Lung microvascular endothelial cell (primary cell): ENCODE measurements at places on chromosomes 3 and 15.
A peak's percentile ranks its signal among the peaks of the same experiment; 100 is the strongest.

DNA sequence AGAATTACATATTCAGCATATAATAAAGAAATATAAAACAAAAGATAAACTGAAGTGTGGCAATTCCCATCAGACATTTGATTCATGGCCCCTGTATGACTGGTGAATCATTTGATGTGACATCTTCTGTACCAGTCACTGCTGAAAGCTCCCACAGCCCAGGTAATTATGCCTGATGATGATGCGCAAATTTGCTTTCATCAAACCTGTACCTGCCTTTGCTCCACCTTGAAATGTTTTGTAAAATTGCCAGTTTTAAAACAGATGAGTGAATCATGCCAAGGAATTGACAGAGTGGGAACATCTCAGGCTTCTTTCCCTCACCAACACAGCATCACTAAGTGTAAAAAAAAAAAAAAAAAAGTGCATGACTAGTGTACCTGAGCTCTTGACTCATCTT lies 66.5 kb upstream of the EIF1B start:
- DNase-seq = no peak

- no peak for DNase-seq
Observed at GRCh38 chr15:90099868-90100831, 2.1 kb downstream of the IDH2 start.

DNA sequence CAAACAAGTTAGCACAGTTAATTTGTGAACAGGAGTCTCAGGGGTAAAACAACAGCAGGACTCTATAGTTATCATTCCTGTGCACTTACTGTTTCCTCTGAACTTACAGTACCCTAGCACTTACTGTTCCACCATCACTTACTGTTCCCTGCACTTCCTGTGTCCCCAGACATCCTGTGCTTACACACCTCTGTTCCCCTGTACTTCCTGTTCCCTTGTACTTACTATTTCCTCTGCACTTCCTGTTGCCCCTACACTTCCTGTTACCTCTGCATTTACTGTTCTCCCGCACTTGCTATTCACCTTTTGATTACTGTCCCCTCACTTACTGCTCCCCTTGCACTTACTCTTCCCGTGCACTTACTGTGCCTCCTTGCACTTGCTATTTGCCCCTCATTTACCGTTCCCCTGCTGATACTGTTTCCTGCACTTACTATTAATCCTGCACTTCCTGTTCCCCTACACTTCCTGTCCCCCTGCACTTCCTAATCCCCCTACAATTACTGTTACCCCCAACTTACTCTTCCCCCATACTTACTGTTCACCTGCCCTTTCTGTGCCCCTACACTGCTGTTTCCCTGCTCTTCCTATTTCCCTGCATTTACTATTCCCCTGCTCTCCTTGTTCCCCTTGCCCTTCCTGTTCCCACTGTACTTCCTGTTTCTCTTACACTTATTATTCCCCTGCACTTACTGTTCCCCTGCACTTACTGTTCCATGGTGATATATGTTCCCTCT lies 30.3 kb downstream of the TPRA1 start:
- DNase-seq = no peak

DNA sequence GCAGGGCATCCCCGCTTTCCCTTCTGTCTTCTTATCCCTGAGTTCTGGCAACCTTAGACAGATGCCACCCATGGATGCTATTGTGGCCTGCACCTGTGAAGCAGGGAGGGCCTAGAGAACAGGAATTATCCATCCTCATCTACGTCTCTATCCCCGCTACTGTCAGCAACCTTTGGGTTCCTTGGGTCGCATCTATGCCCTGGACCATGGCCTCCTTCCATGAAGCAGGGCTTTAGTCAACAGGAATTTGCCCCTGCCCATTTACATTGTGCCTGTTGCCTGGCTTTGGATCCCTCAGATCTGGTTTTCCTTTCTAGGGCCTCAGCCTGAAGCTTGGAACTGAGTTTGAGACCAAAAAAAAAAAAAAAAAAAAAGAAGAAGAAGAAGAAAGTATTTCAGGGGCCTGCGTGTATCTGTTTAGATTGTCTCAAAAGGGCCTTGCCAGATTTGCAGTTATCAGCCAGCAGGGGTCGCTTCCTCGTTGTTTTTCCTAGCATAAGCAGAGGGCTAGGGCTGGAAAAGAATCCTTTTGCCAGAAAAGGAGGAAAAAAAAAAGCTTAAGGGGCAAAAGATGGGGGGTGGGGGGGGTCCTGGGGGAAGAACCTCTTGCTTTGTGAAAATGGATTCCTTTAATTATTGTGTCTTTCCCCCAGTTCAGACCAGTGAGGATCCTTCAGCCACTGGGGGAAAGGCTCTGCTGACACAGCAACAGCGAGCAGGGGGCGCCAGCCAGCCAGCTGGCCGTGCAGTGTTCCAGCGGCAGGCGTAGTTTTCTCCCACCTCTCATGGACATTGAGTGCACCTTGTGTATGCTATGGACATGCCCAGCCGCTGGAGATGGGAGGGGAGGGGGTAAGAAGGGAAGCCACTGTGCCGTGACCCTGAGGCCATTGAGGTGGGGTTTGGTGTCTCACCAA lies 65.7 kb upstream of the ALDH1L1 start:
- DNase-seq = peak; percentile 63

GRCh38 chr3:77222701-77223100 lies 182.8 kb downstream of the ROBO2 start:
- DNase-seq = no peak

DNA sequence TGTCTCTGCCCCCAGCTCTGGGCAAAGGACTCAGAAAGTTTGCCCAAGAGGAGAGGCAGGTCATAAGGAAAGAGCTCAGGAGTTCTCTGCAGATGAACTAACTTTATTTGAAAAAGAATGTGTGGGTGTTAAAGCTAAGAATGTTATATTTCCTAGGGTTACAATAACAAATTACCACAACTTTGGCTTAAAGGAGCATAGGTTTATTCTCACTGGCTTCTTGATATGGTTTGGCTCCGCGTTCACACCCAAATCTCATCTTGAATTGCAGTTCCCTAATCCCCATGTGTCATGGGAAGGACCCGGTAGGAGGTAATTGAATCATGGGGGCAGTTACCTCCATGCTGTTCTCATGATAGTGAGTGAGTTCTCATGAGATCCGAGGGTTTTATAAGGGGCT lies 383.7 kb upstream of the CFAP20DC start:
- DNase-seq = no peak

DNA sequence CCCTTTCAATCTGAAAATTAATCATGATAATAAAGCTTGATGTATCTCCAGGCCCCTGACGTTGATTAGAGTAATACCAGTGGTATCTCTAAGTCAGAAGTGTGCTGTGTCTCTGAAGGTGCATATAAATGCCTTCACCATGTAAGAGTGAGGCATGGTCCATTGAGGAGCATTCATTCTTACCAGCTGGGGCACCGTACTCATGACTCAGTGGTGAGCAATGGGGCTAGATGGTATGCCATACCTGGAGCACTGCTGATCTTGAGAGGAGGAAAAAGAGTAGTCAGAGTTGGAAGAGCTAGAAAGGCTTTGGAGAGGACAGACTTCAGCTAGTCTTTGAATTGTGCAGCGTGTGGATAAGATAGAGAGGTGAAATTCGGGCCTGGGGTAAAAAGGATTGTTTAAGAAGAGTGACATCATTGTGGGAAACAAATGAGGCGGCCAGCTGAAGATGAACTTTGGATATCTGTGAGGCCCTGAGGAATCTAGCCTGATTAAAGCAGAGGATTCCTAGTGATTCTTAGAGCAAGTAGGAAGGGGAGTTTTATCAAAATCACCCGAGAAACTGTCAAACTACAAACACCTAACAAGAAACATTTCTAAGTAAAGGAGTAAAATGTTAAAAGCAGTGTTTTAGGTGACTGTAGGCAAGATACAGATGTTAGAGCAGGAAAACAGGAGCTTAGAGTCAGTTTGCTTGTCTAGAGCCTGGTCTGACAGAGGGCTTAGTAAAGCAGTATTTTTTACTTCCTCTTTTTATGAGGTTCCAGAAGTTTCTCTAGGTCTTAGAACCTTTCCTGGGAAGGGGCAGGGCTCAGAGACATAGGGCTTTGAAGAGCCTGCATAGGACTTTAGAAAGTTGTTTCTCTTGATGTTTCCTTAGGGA lies 13.6 kb downstream of the TMOD3 start:
- no peak for DNase-seq

DNA sequence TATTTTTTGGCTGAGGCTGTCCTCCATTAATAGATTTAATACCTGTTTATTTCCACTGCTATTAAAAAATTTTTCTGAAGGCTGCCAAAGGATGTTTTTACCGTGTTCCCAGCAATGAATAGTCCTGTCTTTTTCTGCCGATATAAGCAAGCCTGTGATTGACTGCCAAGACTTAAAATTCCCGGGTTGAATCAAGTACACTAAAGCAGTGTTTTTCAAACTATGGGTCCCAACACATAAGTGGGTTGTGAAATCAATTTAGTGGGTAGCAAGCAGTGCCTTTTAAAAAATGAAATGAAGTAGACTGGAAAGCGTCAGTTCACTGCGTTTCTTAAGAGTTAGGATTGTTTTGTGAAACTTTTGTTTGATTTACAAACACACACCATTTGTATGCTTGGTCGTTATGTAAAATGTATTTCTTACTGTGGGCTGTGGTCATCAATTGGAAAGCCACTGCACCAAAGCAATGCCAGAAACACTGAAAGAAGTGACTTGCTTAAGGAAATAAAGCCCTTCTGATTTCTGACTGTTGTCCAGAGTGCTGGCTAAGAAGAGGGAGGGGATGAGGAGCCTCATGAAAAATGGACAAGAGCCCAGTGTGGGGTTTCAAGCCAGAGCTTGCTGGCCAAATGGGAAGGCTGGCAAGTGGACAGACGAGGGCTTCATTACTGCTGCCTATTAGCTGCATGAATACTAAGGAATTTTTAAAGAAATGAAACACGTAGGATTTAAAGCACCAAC lies 206.0 kb downstream of the THRB start:
- no peak for DNase-seq

DNA sequence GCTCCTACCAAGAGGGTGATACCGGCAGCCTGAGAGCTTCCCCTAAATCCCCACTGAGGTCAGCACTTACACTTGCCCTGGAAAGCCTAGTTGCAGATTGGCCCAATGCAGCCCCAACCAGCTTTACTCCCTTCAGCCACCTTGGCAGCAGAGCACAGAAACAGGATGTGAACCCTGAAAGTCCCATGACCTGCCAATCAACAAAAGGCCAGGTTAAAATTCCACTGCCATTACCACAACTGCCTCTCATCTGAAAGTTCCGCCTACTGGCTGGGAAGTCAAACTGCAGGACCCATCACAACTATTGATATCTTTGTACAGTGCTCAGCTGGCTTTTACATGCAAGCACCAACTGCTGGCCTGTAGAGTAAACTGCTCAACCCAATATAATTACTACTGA lies 156.2 kb downstream of the ZMAT3 start:
- no peak for DNase-seq

GRCh38 chr3:186976837-186977750 lies 46.8 kb downstream of the ST6GAL1 start:
- peak; percentile 39 for DNase-seq

GRCh38 chr15:32651229-32651837 lies 9.8 kb downstream of the SCG5 start:
- peak; percentile 58 for DNase-seq

GRCh38 chr15:84979651-84980050 lies 2.0 kb upstream of the PDE8A start:
- no peak for DNase-seq

GRCh38 chr3:176352716-176353334 lies 844.5 kb downstream of the TBL1XR1 start:
- no peak for DNase-seq

- DNase-seq = no peak
Observed at GRCh38 chr15:22827125-22827524, 11.3 kb upstream of the NIPA2 start.

DNA sequence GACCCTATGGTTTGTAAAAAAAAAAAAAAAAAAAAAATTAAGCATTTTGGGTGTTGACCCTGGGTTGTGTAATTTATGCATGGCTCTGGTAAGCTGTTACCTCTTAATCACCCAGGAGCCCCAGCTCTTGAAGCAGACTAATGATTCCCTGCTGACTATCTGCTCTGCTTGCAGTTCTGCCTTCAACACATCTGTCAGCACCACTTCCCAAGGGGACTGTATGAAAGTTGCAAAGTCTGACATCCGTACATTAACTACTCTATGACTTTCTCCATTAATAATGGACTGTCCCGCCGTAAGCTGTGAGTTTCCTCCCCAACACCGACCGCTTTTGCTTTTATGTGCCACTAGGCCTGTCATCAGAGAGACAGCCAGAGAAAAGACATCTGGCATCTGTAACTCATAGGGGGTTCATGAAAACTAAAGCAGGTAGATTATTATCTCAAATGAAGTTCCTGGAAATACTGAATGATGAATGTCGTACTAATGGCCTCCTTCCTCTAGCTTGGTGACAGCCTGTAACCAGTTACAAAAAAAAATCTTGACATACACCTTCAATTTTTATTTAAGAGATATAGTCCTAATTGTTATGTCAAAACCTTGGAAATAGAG lies 271.5 kb downstream of the IL5RA start:
- no peak for DNase-seq

DNA sequence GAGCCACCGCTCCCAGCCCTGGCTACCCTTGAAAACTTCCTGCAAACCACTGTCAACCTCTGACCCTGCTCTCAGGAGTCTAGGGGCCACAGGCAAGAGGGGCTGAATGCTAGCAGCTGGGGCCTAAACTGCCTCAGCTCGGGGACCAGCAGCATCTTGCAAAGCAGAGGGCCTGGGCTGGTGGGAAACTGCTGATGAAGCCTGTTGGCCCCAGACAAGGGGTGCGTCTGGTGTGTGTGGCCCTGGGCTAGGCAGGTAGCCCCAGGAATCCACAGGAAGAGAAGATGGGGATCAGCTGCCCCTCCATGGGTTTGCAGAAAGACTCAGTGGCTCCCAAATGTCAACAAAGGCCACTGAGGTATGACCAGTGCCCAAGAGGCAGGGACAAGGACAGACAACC lies 8.2 kb upstream of the POLG start:
- no peak for DNase-seq

DNA sequence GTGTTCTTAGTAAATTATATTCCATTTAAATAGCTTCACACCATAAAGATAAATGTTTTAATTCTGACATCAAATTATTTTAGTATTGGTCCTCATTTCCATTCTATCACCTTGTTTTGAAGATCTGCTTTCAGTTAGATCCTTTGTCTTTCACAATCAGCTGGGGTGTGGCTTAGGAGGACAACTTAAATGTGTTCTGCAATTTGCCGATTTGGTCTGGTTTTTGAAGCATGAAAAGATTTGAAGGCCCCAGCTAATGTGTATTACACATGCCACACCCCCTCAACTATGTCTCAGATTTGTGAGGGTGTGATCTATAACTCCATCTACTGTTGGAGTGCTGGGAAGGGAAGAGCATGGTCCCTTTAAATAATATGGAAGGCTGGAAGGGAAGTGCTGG lies 516.1 kb upstream of the GOLIM4 start:
- DNase-seq = no peak

GRCh38 chr3:138696666-138697370 lies 88.2 kb downstream of the FAIM start:
- no peak for DNase-seq
